ENCODE measurements at places on chromosomes 12 and 14.

DNA sequence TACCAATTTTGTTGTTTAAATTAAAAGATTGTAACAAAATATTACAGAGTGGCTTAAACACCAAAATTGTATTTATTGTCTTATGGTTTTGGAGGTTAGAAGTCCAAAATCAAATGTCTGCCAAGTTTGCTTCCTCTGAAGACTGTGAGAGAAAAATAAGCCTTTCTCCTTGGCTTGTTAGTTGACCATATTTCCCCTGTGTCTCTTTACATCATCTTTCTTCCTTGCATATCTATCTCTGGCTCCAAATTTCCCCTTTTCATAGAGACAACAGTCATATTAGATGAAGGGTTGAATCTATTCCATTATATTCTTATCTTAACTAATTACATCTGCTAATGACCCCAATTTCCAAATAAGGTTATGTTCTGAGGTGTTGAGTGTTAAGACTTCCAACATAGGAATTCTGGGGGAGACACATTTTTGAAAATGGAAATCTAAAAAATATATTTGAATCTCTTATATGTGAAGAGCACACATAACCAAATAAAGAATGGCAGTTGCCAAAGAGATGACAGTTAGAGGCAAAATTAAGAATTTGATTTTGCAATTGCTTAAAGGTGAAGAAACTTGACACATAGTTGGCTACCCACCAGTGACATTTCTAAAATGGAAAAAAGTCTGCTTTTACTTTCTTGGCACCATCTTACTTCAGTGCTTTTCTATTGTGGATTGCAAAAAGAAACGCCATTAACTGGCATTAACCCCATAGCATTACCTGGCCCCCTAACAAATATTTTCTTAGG, 407.2 kb downstream of the FSCB start:
- DNase-seq, result no peak

- peak; percentile 19 for DNase-seq
Observed at GRCh38 chr12:67457778-67458665, 188.9 kb downstream of the CAND1 start.

DNA sequence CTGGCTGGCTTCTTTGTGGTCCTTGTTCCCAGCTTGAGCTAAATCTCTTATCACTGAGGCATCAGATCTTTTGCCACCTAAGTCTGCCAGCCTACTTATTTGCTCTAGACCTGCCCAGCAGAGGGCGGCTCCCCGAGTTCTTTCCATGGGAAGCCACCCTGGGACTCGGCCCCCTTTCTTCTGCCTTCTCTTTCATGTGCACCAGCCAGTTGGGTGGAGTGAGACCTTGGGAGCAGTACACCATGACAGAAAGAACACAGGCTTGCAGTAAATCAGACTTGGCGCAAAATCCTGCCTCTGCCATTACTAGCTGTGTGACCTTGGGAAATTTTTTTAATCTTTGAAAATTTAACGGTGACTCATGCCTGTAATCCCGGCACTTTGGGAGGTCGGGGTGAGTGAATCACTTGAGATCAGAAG, 7.4 kb downstream of the SMAGP start:
- DNase-seq, result peak; percentile 29

DNA sequence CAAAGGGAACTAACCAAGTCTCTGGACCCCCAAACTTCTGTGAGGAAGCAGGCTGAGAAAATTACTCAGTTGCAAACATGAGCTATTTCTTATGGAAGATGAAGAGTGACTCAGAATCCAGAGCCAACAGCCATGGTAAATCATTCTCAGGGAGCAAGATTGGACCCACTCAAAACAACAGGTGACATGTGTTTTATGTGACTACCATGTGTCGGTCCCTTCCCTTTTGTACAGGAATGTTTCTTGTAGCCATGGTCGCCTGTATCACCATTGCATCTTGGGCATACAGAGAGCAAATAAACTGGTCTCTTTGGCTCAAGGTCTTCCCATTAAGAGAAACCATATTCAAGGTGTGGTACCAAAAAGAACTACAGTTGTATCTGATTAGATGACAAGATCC, 75.4 kb upstream of the COCH start:
- no peak for DNase-seq

- no peak for DNase-seq
Observed at GRCh38 chr14:91919814-91920213, 27.7 kb downstream of the FBLN5 start.

- no peak for DNase-seq
Observed at GRCh38 chr14:25351269-25351668, 301.3 kb upstream of the STXBP6 start.

GRCh38 chr14:49206828-49207227, 379.4 kb downstream of the RPS29 start:
- DNase-seq, result no peak

DNA sequence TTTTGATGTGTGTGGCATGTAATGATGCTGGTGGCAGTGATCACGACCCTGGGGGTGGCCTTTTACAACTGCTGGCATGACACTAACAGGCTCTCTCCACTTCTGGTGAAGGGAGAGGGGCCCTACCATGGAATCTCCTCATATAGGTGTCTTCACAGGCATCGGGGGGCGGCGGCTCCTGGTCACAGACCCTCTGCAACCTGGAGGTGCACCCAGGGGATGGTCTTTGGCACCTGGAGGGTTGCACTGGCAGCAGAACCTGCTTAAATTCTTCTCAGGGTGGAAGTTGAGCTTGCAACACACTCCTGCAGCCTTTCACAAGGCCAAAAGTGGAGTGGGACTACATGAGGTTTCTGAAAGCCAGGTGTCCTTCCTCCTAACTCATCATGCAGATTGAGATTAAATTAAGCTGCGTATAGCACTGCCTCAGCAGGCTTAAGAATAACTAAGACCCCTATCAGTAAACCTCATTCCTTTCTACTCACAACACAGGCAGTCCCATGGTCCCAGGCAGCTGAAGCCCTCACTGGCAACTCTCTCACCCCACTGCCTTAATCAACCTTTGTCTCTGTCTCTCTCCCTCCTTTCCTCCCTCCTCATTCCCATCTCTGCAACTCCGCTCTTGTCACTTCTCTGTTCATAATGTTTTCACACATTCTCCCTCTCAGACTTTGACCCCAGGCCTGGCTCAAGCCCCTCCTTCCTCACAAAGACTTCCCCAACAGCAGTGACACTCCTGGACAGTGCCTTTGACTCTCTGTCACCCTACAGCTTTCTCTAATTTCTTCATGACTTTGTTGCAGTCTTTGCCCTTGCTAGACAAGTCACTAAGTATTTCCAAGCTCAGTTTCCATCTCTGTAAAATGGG, 18.9 kb downstream of the NID2 start:
- no peak for DNase-seq

- peak; percentile 5 for DNase-seq
Observed at GRCh38 chr12:118840399-118840798, 140.9 kb upstream of the SRRM4 start.

GRCh38 chr14:47626151-47627035, 49.0 kb downstream of the MDGA2 start:
- no peak for DNase-seq

DNA sequence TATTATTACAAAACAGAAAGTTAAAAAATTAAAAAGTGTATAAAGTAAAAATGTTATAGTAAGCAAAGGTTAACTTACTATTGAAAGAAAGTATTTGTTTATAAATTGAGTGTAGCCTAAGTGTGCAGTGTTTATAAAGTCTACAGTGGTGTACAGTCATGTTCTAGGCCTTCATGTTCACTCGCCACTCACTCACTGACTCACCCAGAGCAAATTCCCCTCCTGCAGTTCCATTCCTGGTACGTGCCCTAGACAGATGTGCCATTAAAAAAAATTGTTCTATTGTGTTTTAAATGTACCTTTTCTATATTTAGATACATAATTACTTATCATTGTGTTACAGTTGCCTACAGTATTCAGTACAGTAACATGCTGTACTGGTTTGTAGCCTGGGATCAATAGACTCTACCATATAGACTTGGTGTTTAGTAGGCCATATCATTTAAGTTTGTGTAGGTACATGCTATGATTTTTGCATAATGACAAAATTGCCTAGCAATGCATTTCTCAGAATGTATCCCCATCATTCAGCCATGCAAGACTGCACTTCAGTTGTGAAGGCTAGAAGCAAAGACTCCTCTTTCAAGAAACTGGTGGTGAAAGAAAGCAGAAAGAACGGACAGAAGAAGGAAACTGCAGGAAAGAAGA, 100.6 kb downstream of the DACT1 start:
- DNase-seq, result no peak
